ENCODE measurements at places on chromosomes 2 and 18.

DNA sequence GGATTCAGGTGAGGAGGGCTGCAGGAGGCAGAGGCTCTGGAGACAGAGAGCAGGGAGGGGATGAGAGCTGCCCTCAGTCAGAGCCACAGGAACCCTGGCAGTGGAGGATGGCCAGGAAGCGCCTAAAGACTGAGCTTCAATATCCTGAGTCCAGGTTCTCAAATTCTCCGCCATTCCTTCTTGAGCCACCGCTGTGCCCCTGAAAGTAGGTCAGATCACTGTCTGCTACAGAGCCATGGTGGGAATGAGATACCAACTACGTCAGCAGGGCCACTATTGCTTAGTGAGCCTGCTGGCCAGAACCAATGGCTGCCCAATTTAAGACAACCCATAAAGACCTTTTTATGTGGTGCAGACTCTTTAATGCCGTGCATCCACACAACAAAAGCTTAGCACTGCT, 155.5 kb downstream of the CTIF start:
- DNase-seq, result no peak

DNA sequence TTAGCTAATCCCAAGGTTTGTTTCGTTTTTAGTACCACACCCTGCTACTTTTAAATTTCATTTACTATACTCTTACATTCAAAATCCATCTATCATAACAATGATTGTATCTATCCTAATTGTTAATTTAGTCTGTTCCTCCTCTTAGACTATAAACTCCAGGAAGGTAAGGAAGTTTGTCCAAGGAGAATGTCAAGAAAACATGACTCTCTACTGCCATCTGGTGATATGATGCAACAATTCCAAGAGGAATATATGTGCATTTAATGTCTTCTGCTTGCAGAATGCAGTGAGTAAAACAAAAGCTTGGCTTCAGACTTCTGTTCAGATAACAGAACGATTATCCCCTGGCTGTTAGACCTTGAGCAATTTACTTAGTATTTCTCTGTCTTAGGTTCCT, 1267.1 kb downstream of the LRP1B start:
- DNase-seq, result no peak

- DNase-seq, result no peak
Observed at GRCh38 chr2:21412944-21413443, 289.2 kb downstream of the TDRD15 start.

- DNase-seq, result no peak
Observed at GRCh38 chr2:98901702-98902101, 34.3 kb downstream of the CRACDL start.

- no peak for DNase-seq
Observed at GRCh38 chr2:15331787-15332186, 229.3 kb downstream of the NBAS start.

- DNase-seq, result no peak
Observed at GRCh38 chr18:58645398-58645797, 16.5 kb upstream of the ALPK2 start.

DNA sequence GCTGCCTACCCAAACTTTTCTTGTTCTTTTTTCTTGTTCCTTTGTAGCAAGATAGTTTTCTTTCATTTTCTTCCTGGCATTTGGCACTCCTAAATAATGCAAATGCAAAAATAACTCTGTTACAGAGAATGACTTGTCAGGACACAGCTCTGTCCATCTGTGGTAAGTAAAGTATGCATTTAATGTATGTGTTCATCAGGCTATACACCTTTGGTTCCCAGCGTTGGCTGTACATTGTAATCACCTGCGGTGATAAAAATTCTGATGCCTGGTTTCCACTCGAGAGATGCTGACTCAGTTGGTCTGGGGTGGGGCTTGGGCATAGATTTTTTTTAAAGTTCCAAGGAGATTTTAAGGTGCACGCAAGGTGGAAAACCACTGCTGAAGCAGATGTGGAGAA, at the start of gene SERPINB13:
SERPINB13 (plus strand) TSS at position 378 of the 400 bp plus-strand sequence. CDS start 1,325 bp downstream, outside the sequence.
- no peak for DNase-seq

GRCh38 chr18:64519201-64519600, 370.3 kb upstream of the LINC00305 start:
- DNase-seq, result no peak

GRCh38 chr18:46437061-46437460, 220.0 kb downstream of the LOXHD1 start:
- no peak for DNase-seq

DNA sequence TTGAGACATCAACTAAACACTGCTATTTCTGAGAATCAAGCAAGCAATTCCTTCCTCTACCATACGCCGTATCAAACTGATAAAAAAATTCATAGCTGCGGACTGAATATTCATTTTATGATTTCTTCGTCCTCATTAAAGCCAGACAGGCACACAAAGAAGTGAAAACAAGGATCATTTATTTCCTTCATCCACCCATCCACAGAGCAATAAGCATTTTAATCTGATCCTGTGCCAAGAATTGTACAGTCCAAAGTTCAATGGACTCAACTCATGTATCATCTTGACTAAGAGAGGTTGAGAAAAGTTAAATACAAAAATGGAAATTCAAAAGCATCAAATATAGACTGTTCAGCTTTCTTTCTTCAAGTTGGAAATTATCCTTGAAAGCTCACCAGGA, 19.7 kb upstream of the SNTG2 start:
- no peak for DNase-seq

DNA sequence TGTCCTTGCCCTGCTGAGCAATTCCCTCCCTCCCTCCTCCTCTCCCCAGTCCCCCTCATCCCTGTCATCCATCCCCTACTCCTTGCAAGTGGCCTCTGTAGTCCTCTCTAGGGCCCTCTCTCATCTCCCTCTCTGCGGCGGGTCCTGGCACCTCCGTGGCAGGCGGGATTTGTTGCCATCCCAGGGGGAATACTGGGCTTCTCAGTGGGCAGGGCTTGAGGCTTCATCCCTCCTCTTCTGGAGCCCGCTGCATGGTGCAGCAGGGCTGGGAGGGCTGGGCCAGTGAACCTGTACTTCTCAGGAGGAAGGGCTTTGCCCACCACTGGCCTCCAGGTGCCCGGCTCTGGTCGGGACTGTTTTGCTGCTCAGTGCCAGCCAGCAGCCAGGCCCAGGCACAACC, 216.2 kb downstream of the TFCP2L1 start:
- no peak for DNase-seq

- no peak for DNase-seq
Observed at GRCh38 chr2:132951008-132951714, 281.2 kb upstream of the LYPD1 start.

- DNase-seq, result no peak
Observed at GRCh38 chr2:14459786-14460325, 172.7 kb upstream of the LRATD1 start.

- no peak for DNase-seq
Observed at GRCh38 chr2:19361325-19361990, 3.0 kb upstream of the OSR1 start.

Measured in activated CD4-positive, alpha-beta T cell treated with anti-CD3 and anti-CD28 coated beads for 1 hour (primary cell).